Skeletal muscle cell (primary cell): ENCODE measurements at places on chromosomes 12 and 14.

GRCh38 chr12:120072472-120073249 lies 43.9 kb downstream of the RAB35 start:
- no peak for DNase-seq

DNA sequence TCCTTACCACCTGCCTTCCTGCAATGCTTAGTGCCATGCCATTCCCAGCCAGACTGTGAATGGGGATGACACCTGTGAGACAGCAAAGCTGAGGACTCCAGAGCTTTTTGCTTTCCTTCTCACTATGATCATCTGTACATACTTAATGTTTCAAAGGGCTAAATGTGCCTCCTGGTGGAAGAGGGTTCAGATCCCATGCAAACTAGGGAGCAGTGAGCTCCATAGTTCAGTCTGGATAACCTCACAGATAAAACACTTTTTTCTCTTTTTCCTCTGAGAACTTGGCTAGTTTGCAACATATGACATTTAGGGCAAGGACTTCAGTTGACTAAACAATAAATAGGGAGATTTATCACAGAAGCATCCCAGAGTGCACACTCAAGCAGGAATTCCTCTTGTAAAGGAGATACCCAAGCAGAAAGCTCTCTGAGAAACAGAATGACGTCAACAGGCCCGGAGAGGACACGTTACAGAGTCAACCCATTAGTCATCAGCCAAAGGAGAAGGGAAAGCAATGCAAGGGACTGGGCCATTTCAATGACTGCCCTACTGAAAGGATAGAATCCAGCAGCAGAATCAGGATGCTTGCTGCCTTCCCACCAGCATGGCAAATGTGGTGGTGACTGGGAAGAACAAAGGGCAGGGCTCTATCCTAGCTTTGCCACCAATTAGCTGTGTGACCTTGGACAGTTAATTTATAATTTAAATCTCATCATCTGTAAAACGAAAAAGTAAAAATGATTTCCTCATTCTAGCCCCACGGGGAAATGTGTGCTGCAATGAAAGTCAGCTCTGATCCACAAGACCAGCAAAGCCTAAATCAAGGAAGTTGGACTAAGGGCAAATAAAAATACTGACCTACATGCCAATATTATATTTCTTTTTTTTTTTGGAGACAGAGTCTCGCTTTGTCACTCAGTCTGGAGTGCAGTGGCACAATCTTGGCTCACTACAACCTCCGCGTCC lies 80.8 kb upstream of the ACTN1 start:
- DNase-seq = peak; percentile 96

DNA sequence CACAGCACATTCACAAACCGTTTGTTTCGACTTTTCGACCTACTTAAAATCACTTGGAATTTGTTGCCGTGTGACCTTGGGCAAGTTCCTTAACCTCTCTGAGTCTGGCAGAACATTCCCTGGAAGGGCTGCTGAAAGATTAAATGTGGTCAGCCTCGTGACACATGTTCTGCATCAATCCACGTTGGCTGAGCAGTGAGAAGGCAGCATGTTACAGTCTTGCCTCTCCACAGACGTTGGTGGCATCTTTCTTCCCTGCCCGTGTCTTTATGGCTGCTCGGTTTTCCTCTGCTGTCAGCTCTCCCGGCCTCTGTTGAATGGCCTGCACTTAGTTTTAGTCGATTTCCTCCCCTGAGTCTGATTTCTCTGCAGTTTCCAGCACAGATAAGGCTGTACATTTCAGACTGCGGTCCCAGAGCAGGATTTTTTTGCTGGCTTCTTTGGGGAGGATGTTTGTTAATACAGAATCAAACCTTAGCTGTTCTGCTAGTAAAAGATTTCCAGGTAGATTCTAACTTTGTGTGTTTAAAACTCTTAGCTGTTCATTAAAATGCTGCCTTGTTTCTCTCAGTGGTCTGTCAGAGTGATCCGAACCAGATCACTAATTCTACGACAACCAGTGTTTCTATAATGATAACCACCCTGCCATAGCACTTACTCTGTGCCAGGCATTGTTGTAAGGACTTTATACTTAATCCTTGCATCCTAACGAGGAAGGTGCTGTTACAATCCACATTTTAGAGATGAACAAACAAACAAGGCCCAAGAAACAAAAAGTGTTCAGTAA lies 217.1 kb downstream of the CHST11 start:
- DNase-seq = no peak

- DNase-seq = no peak
Measured at GRCh38 chr12:106291342-106291741, 11.2 kb upstream of the TCP11L2 start.

DNA sequence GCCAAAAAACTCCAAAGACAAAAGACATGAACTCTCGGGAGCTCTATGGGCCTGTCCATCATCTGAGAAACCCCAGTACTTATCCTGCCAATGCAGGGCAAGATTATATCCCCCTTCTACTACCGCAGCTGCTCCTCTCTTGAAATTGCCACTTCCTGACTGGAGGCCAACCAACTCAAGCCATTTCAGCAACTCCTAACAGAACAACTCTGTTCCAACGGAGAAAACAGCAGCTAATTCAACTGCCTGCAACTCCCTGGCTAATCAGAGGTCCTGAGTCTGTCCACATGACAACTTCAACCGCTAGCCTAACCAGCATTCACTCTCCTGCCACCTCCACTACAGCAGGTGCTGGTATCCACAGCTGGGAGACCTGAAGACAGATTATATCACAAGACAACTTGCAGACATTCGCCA lies 24.1 kb downstream of the CEP83 start:
- no peak for DNase-seq

DNA sequence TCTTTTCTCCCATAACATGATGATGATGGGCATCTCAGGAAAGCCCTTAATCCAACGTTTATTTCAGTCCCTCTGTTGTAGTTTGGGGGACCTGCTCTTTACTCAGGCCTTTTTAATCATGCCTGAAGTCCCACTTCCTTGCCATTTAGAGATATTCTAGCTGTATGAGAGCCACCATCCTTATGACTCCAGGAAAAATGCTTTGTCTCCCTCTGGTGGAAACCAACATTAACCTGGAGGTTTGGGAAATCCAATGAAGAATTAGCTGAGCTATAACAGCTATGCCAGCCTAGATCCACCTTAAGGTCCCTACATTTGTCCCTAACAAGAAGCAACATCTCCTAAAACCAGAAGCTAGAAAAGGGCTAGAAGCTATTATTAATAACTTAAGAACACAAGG lies 1399.1 kb downstream of the LRFN5 start:
- DNase-seq = no peak

DNA sequence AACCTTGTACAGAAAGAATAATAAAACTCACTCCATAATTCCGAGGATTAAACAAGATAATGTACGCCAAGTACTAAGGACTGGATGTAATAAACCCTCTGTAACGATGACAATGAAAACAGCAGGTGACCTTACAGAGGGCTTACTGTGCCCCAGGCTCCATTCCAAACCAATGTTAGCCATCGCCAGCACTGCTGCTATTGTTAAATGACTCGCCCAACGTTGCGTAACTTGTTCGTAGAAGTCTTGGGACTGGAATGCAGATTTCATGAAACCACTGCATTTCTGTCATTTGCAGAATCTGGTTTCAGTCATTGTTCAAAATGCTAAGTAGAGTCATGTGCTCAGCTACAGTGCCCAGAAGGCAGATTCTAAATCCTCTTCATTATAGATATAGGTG lies 728 bp upstream of the STON2 start:
- peak; percentile 98 for DNase-seq

- no peak for DNase-seq
Measured at GRCh38 chr14:50620341-50620740, 47.8 kb downstream of the SAV1 start.

GRCh38 chr12:97305651-97306050 lies 157.0 kb upstream of the RMST start:
- no peak for DNase-seq

DNA sequence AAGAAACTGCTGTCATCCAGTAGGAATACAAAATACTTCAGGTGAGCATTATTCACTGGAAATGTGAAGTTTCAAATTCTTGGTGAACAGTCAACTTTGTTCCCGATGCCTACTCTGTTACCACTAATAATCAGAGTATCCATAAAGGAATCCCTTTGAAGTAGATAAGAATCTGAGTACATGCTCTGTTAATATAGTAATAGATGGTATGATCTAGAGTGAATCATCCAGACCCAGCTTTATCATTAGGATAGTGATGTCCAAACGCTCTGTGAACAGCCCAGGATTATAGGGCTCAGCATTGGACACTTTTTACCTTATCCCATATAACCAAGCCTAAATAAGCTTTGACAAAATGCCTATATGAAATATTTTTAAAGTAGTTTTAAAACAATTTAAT lies 33.3 kb downstream of the PPP2R3C start:
- DNase-seq = no peak

GRCh38 chr14:23486036-23486435 lies 16.5 kb downstream of the NGDN start:
- DNase-seq = no peak

DNA sequence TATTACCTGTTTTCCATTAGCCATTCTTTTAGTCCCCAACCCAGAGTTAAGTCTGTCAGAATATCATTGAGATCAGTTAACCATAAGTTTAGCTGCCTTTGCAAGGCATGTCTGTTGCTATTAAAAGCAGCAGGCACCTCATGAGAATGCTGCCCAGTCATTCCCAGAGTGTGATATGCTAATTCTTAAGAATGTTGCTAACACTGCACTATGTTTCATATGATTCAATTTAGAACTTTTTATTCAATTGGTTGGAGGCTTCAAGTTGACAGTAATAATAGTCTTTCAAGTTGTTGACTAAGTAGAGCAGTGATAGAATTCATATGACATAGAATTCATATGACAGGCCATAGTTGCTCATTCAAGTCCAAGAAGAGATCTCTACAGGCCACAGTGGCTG lies 292.3 kb downstream of the FUT8 start:
- no peak for DNase-seq

GRCh38 chr12:43066471-43066870 lies 476.9 kb upstream of the PRICKLE1 start:
- no peak for DNase-seq

DNA sequence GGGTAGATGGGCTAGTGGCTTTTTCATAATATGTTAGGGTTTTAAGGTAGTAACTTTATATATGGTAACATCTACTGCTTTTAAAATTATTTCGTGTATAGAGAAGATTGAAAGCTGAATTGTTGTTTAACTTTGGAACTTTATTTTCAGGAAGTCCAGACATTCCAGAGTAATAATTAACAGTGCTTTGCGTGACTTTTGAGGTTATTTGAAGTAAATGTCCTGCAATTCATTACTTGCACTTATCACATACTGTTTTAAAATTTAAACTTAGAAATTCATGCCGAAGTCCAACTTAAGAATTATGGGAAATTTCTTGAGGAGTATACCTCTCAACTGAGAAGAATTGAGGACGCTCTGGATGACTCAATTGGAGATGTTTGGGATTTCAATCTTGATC lies 3.3 kb downstream of the WASHC4 start:
- no peak for DNase-seq

- DNase-seq = no peak
Measured at GRCh38 chr14:77375973-77376770, 722 bp downstream of the TMED8 start.

DNA sequence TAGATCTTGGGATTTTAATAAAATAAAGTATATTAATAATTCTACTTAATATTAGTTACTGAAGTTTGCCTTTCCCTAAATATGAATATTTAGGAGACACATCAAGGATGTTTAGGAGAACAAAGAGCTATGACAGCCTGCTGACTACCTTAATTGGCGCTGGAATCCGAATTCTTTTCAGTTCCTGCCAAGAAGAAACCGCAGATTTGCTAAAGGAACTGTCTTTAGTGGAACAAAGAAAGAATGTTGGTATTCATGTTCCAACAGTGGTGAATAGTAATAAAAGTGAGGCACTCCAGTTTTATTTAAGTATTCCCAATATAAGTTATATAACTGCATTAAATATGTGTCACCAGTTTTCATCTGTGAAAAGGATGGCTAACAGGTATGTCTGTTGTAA lies 54.5 kb downstream of the MIS18BP1 start:
- DNase-seq = no peak

DNA sequence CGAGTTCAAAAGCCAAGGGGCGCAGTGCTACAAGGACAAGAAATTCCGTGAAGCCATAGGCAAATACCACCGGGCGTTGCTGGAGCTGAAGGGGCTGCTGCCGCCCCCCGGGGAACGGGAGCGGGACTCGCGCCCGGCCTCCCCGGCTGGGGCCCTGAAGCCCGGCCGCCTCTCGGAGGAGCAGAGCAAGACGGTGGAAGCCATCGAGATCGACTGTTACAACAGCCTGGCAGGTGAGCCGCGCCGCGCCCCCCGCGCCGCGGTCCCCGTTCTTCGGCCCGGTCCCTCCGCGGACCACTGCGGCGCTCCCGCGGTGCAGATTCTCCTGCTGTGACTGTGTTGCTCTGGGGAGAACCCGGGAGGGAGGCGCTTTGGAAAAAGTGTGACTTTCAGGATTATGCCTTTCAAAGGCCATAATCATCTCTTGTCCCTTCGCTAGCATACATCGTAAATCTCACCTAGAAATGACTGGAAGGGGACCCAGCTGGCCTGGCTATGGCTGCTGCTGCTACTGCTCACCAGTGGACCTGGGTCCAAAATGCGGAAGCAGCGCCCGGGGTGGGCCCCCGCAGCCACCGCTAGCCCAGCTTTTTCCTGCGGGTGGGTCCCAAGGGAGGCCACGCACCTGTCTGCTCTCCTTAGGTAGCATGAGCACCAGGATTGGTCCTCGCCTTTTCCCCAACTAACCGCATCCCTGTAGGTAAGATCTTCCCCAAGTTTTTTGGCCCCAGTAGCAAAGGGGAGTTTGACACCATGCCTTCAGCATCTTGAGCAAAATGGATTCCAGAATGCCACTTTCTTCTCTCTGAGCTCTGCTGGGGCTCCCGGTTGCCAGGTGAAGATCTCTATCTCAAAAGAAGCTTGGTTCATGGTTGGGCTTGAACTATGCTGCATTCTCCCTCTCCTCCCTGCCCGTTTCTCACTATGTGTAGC lies 853 bp downstream of the TTC9 start:
- DNase-seq = no peak

DNA sequence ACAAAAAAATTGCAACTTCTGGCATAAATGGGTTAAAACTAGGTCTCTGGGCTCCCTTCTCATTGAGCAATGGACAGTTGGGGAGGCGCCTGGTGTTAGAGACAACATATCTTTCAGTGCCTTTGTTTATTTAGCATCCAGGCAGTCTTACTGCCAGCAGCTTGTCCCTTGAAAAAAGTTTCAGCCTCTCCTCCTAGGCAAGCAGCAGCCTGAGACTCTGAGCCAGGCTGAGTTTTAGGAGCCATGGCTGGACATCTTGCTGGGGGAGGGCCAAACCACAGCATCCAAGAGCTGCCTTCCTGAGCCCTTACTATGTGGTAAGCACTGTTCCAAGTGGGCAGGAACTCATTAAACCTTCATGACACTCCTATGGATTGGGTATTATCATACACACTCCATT lies 10.1 kb upstream of the JDP2 start:
- DNase-seq = no peak

GRCh38 chr12:113432986-113433385 lies 10.8 kb downstream of the SDSL start:
- no peak for DNase-seq

- DNase-seq = no peak
Measured at GRCh38 chr14:94018308-94018707, 7.8 kb upstream of the OTUB2 start.
